Activated CD4-positive, CD25-positive, alpha-beta regulatory T cell treated with anti-CD3 and anti-CD28 coated beads, Interleukin-2, amount 50 U/mL, for 72 hours (primary cell): ENCODE measurements at places on chromosomes 5 and 9.

- no peak for DNase-seq
Measured at GRCh38 chr5:1436681-1437080, 8.6 kb downstream of the SLC6A3 start.

GRCh38 chr5:10352430-10353240 lies 860 bp upstream of the MARCHF6 start:
- no peak for DNase-seq

GRCh38 chr5:10499776-10500175 lies 58.1 kb downstream of the ROPN1L start:
- no peak for DNase-seq

- DNase-seq: no peak
Measured at GRCh38 chr9:69655065-69655464, 17.1 kb downstream of the APBA1 start.

GRCh38 chr9:90092508-90092907 lies 487.7 kb downstream of the GADD45G start:
- DNase-seq: no peak

GRCh38 chr9:137199411-137200121 lies 975 bp downstream of the TPRN start:
- DNase-seq: no peak

GRCh38 chr5:134749415-134749814 lies 9.2 kb upstream of the DDX46 start:
- no peak for DNase-seq

- DNase-seq: no peak
Measured at GRCh38 chr9:93130861-93131481, 3.1 kb downstream of the NINJ1 start.

DNA sequence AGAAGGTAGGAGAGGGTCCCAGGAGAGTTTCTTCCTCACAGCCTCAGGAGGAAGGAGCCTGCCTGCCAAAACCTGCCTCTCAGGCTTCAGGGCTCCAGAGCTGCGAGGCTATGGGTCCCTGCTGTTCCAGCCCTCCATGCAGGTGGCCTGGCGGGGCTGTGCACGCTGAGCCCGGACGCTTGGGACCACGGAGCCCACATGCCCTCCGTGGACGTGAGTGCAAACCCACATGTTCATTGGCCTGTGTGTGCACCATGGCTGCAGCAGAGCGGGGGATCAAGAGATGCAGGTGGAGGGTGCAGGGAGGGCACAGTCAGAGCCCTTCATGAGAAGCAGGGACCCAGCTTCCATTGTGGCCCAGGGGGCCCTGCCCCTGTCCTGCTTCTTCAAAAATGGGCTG lies 287.3 kb downstream of the IRX2 start:
- DNase-seq: no peak

DNA sequence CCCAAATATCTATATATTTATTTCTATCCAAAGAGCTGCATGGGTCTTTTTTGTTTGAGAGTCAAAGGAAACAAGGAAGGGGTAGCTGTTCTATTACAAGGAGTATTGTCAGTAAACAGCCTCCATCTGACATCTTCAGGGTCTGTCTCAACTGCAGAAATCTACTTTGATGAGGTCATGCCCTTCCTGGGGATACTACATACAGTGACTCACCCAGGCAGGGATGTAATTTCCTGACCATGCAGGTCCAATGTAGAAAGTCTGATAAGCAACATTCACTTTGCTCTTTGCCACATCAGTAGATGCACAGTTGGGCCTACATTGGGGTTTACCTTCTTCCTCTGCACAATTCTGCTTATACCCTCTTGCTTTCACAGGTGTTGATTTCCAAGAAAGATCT lies 165.5 kb downstream of the TLR4 start:
- no peak for DNase-seq

- no peak for DNase-seq
Measured at GRCh38 chr9:22401671-22402070, 45.0 kb upstream of the DMRTA1 start.

- DNase-seq: no peak
Measured at GRCh38 chr5:108728566-108729241, 19.0 kb upstream of the FER start.

DNA sequence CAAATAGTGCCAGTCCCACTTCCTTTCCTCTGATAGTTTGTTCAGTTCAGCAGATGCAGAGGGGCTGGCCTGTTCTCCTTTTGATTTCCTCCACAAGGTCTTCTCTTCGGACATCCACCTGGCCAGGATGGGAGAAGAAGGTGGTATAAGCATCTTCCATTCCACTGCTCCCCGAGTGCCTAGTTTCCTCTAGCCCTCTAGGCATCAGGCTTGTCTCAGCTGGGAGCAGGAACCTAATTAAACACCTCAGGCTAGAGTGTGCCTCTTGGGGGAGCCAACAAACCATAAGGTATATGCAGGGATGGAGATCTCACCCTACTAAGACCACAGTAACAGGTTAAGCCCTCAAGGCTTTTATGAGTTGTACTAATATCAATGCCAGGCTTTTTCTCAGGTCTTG lies 835 bp upstream of the DND1 start:
- DNase-seq: no peak

- DNase-seq: no peak
Measured at GRCh38 chr5:163407034-163407655, 30.2 kb upstream of the CCNG1 start.

DNA sequence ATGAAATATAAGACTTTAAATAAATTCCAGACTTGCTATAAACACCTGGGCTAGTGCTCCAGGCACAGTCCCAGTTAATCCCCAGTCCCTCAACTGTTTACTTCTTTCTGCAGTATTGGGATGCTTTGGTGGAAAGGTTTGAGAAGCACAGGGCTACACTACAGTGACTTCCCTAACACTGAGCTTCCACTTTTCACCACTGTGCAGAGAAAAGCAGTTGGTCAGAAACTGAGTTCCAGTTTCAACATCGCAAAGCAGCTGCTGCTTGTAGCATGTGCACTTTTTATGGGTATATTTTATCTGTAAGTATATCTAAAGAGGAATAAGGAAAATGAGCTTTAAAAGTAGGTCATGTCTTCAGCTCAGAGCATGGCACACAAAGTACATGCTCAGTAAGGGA lies 339.7 kb downstream of the NTRK2 start:
- no peak for DNase-seq

GRCh38 chr9:72089451-72090130 lies 29.2 kb upstream of the C9orf57 start:
- no peak for DNase-seq

DNA sequence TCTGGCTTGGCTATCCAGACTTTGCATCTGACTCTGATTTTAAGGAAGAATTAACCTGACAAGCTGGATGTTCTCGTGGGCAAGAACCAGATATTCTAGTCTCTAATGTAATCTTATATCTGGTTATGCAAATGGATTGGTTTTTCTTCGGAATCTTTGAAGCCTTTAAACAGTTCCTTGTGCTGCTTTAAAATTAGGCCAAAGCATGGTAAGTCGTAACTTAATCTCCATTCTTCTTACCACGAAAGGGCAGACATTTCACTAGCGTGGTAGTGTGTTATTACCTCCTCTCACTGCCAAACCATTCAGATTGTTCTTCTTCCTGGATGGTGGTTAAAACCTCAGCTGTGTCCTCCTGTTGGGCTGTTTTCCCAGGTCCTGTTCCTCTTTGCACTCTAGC lies 34.1 kb upstream of the TTC23L start:
- DNase-seq: no peak

GRCh38 chr5:151097061-151097460 lies 16.2 kb upstream of the TNIP1 start:
- DNase-seq: no peak

- DNase-seq: peak; percentile 62
Measured at GRCh38 chr5:56815658-56816545, 553 bp downstream of the MAP3K1 start.

- peak; percentile 45 for DNase-seq
Measured at GRCh38 chr5:74640954-74641734, 616 bp upstream of the ENC1 start.

GRCh38 chr9:83544002-83544698 lies 5.9 kb upstream of the FRMD3 start:
- DNase-seq: no peak

DNA sequence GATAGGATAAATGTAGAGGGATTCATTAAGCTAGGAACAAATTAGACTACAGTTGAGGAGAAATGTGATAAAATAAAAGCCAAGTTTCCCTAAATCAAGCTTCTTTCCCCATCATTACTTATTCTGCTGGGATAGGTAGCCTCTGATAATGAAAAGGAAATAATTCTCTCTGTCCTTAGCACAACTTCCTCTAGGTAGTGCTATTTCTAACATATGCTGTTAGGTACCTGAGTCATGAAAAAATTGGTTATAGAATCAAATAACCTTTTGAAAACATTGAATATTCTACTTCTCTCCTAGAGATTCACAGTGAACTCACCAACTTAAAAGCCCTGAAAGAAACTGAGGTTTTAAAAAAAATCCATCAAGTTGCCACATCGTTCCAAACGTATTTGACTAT lies 1793.1 kb downstream of the EFNA5 start:
- DNase-seq: no peak

DNA sequence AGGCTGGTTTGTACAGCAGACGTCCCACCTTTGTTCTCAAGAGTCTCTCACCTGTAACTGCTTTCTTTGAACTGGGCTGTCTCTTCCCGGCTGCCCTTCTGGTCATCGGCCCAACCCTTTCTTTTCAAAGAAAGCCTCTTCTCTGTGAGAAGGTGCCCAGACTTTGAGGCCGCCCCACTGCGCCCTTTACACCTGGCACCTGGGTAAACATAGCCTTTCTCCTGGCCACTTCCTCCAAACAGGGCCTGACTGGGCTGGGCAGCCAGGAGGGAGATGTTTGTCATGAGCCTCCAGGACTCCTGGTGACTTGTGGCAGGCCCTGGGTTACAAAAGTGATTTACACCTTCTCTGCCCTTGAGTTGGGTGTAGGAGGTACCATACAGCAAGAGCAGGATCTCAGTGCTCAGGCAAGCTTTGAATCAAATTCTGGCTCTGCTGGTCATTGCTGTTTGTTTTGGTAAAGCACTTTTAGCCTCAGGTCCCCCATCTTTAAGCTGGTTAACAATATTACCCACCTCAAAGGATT lies 127.2 kb upstream of the CXCL14 start:
- DNase-seq: no peak

DNA sequence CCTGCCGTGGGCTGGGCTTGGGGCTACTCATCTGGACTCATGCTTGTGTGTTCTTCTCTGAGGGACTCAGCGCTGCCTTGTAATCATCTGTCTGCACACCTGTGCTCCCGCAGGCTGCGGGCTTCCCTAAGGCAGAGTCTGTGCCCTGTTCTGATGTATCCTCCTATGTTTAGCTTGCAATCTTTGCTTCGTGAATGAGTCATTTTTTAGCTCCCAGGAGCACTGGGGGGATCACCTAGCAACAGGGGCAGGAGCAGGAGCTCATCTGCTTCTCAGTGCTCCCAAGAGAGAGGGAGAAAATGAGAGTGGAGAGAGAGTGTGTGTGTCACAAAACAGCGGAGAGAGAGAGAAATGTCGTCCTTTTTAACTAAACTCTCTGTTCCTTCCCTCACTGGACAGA lies 202.4 kb upstream of the ZNF618 start:
- no peak for DNase-seq

GRCh38 chr9:76561900-76562299 lies 102.9 kb downstream of the GCNT1 start:
- DNase-seq: no peak

GRCh38 chr5:53041740-53042139 lies 52.6 kb downstream of the ITGA2 start:
- DNase-seq: no peak

DNA sequence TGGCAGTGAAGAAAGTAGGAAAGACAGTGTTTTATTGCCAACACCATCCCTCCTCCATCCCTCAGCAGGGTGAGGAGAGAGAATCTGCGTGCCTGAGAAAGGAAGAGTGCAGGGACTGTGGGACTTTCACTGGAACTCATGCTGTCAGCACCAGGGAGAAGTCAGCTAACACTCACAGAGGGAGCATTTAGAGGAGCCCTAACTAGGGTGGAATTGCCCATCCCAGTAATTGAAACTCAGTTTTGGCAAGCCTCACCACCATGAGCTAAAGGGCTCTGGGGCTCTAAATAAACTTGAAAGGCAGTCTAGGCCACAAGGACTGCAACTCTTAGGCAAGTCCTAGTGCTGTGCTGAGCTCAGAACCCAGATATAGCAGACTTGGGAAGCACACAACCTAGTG lies 622.3 kb downstream of the SEMA5A start:
- DNase-seq: no peak

DNA sequence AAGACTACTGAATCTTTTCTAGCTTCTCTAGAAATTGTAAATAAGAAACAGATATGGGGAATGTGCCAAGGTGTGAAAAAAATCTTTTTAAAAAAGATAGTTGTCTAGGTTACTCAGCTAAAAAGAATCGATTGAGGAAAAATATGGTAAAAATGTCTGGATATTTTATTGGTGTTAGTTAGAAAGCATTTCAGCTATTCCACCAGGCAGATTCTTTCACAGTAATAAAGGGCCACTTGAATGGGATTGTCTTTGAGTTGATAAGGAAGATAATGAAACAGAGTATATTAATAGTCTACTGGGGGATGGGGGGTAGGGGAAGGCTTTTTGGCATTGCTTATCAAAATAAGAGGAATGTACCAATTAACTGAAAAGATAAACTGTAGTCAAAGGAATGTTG lies 51.9 kb downstream of the SLIT3 start:
- DNase-seq: no peak

DNA sequence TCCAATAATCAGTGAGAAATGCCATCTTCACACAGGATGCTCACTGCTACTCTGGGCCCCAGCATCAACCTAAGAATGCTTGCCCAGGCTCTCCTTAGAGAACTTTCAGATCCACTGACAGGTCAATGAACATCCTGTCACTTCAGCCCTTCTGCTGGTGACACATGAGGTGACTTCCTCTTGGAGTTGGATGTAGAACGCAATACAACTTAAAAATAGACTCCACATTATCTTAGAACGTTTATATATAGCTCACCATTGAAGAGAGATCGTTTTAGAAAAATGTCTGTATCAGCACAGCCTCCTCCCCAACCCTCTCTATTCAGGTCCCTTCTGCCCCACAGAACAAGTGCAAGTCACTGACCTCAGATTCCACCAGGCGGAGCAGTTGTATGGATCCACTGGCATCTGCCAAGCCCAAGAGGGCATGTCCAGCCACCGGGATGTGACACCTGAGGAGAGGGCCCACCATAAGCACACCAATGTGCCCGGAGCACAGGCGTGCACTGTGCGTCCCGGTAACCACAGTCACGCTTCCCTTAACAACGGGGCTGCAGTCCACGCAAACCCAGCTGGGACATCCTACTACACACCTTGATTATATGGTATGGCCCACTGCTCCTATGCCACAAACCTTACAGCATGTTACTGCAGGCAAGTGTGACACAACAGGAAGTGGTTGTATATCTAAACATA lies 2.9 kb downstream of the DPH7 start:
- DNase-seq: no peak

- DNase-seq: no peak
Measured at GRCh38 chr5:172834415-172835289, 601 bp downstream of the ERGIC1 start.

- DNase-seq: no peak
Measured at GRCh38 chr5:77170-77501, 14.8 kb upstream of the PLEKHG4B start.
